Cortex of kidney (tissue), 1 donor: ENCODE measurements at places on chromosomes 4 and X.

GRCh38 chr4:3280466-3280865, 12.4 kb upstream of the RGS12 start:
- no peak for DNase-seq

DNA sequence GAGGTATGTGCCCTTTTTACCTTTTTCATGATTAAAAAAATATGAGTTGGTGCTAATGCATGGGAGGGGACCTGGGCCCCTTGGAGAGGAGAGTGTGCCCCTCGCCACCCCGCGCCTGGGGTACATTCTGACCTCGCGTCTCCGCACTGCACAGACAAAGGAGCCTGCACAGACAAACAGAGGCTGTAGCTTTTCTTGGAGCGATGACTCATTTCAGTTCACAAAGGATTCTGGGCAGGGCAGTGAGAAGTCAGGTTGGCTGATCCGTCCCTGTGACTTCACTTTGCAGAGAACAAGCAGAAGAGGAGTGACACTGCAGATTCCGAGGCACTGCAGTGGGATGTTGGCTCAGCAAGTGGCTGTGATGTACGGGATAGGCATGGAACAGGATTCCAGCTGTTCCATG, 82.9 kb downstream of the STOX2 start:
- no peak for DNase-seq

DNA sequence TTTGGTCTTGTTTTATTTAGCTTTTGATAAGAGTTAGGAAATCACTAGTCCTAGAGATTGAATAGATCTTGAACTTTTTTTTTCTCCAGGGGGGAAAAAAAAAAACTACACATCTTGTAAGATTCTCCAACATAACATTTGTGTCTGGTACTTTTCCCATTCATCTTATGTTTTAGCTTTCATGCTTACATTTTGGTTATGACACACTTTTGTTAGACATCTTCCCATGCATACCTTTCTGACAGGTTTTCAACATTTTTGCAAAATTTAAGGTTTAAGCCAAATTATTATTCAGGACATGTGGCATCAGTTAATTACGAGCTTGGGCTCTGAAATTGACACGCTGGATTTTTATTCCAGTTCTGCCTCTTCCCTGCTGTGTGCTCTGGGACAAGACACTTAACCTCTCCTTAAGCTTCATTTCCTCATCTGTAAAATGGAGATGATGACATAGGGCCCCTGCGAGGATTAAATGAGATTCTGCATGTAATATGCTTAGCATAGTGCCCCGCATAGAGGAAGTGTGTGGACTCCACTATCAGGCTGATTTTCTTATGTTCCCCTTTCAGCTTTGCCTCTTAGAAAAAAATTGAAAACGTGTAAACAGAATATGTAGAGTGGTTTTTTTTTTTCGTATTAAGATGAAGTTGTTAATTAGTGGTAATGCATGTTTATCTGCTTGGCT, 5.3 kb downstream of the KIT start:
- no peak for DNase-seq

DNA sequence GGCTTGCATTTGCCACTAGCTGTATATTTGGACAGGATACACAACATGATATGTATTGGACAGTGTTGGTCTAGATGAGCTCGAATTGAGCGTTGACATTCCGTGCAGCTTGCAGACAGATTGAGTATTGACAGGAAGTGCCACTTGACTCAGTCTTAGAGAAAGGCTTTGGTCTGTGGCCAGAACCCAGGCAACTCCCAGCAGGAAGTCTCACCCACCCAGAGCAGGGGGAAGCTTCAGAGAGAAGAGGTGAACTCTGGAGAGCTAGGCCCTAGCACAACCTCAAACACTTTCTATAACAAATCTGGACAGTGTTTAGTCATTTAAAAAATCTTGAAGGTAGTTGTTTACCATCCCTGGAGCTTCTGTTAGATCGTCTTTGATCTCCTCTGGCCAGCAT, 280.5 kb downstream of the FBXW7 start:
- no peak for DNase-seq

DNA sequence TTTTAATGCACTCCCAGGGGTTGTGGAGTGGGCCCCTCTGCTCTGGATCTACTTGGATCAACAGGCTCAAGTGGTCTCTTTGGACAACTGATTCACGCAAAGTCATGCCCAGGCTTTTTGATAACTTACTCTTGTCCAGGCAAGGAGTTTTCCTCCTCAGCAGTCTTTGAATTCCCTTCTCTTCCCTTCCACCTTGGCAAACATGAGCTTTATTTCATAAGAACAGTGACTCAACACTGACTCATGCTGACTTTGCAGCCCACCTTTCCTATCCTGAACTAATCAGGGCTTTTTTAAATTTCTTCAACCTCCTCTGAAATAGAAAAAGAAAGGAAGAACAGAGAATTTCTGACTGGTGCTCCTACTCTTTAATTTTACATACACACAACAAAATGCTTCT, 132.1 kb upstream of the LDB2 start:
- DNase-seq, result no peak

GRCh38 chr4:15547392-15547791, 77.7 kb downstream of the CC2D2A start:
- DNase-seq, result no peak

GRCh38 chr4:17866810-17867209, 56.0 kb downstream of the NCAPG start:
- no peak for DNase-seq

DNA sequence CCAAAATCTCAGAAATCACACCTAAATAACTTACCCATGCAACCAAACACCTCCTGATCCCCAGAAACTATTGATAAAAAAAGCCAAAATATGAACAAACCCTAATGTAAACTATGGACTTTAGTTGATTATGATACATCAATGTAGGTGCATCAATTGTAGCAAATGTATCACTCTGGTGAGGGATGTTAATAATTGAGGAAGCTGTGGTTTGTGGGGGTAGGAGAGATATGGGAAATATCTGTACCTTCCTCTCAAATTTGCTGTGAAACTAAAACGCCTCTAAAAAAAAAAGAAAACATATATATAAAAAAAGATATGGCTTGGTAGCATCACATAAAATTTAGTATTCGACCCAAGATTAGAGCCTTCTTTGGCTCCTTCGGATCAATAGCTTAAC, 144.3 kb upstream of the CPEB2 start:
- DNase-seq, result no peak

DNA sequence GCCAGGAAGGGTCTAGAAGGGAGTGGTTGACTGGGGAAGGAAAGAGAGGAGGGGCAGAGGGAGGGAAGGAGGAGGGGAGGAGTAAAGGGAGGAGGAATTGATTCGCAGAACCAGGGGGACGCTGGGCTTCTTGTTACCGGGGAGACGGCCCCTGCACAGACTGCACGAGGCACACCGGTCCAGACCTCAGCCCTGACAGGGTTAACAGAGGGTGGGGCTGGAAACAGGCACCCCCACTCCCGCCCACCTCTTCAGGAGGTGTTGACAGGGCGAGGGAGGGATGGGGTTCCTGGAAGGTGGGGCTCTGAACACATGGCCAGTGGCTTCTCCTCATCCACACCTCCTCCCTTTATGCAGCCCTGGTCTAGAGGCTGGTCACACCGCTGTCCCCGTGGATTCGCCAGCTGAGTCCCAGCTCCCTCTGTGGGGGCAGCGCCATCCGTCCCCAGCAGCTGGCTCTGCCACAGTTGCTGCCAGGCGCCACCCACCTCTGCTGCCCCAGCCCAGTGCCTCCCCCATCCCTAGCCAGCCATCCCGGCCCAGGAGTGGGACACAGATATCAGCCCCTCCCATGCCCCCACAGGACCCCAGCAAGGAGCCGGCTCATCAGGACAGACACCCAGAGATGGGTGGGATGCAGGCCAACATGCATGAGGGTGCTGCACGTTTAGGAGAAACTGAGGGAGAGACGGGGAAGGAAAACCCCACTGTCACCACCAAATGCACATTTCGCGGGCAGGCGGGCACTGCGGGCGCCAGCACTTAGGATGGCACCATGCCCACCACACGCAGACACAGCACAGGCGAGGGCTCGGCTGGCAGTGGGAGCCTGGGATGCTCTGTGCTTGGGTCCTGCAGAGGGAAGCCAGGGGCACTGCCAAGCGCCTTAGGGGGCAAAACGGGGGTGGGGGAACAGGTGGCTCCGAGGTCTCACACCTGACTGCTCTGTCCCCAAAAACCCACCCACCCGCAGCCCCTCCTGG, 87.6 kb downstream of the ABLIM2 start:
- DNase-seq, result no peak

DNA sequence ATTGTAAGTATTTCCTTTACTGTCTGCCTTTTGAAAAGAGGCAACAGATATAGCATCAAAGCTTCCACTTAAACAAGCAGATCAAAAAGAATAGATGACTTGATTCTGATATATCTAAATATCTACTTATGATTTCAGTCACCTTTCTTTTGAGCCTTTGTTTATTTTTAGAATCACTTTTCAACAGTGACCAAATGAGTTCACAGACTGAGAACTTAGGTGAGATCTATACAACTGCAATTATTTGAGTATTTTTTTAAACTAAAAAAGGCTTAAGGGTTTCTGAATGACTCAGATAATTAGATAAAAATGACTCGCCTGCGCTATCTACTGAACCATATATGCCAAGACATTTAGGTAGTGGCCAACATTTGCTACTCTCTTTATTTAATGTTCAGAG, 166.7 kb upstream of the KCNIP4 start:
- DNase-seq, result no peak

- no peak for DNase-seq
Observed at GRCh38 chr4:101211146-101211553, 136.2 kb downstream of the PPP3CA start.

DNA sequence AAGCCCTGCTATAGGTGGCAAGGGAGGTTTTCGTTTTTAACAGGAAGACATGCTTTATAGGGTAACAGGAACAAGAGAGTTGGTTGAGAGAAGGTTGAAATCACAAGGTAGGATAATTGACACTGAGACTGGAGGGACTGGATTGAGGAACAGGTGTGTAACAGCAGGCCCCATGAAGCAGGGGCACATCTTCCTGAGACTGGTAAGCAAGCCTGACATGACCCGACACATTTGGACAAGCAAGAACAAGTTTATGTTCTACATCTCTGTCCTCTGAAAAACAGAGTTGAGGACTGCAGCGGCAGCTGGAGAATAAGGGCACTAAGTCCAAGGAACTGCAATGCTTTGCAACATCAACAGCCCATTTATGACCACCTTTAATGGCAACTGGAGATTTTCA, 5.2 kb downstream of the RPS4X start:
- DNase-seq, result no peak

GRCh38 chrX:107579956-107580355, 48.4 kb upstream of the PRPS1 start:
- no peak for DNase-seq

- no peak for DNase-seq
Observed at GRCh38 chr4:136928957-136929411, 603.3 kb downstream of the PCDH18 start.

GRCh38 chr4:164405774-164406173, 348.2 kb upstream of the SMIM31 start:
- DNase-seq, result no peak

- no peak for DNase-seq
Observed at GRCh38 chrX:79557212-79557611, 190.1 kb upstream of the ITM2A start.

DNA sequence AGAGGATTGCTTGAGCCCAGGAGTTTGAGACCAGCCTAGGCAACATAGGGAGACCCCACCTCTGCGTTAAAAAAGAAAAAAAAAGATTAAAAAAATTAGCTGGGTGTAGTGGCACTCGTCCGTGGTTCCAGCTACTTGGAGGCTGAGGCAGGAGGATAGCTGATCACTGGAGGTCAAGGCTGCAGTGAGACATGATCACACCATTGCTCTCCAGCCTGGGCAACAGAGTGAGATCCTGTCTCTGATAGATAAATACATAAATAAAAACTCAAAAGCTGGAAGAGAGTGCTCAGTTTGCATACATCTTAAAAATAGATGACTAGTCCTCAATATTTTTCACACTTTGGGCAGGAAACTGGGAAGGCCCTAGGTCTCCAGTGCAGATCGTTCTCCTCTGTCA, 54.1 kb downstream of the TMEM131L start:
- DNase-seq, result no peak

- no peak for DNase-seq
Observed at GRCh38 chr4:97759785-97760184, 383.5 kb downstream of the STPG2 start.

GRCh38 chr4:3295837-3296624, 3.2 kb downstream of the RGS12 start:
- DNase-seq, result no peak

- DNase-seq, result no peak
Observed at GRCh38 chr4:94700298-94700697, 57.5 kb upstream of the BMPR1B start.

GRCh38 chrX:155262970-155263754, 1.1 kb downstream of the RAB39B start:
- DNase-seq, result no peak

- DNase-seq, result no peak
Observed at GRCh38 chr4:161920304-161921052, 243.3 kb downstream of the FSTL5 start.

- no peak for DNase-seq
Observed at GRCh38 chrX:14291666-14292500, 237.5 kb upstream of the GLRA2 start.

DNA sequence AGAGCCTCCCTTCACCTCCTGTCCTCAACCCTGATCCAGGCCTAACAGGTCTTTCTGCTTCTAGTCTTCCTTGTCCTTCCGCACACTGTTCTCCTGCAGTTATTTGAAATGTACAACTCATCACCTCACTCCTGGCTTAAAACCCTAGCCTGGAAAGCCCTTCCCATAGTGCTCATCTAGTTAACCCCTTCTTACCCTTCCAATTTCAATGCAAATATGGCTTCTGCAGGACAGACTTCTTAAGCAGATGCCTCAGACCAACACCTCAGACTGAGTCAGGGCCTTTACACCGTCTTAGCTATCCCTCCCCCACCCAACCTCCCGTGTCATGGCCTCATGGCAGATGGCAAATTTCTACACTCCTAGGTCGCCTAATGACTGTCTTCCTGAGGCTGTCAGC, 130.4 kb downstream of the BCOR start:
- no peak for DNase-seq

- DNase-seq, result no peak
Observed at GRCh38 chr4:124931050-124931449, 218.5 kb upstream of the ANKRD50 start.

DNA sequence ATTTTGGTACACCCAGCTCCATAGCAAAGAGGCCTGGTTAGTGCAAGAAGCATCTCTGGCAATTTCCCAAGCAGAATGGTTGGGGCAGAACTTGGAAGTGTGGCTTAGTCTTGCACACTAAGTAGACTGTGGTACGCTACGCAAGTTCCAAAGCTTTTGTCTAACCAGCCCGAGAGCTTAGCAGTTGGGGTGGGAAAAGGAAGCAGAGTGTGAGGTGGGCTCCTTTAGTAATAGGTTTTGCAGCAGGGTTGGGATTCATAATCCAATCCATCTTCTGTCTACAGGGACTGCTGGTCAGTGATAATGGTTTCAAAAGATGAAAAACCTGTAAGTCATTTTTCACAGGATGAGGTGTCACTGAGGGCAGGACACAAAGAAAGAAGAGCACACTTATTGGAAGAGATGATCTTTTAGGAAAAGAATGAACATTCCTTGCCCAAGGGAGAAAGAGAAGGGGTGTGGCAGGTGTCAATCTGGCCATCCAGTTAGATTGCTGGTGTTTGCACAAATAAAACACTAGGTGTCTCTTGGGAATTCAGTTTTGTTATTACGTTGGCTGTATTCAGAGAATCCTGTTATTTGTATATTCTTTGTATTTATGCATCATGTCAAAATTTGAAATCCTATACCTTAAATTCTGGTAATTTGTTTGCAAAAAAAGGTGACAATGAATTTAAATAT, 244.3 kb downstream of the GPAT3 start:
- no peak for DNase-seq

- no peak for DNase-seq
Observed at GRCh38 chr4:14841801-14842768, 160.2 kb upstream of the CPEB2 start.

GRCh38 chr4:123598331-123598730, 201.7 kb downstream of the SPRY1 start:
- DNase-seq, result no peak
